Sigmoid colon (tissue), 7 donors: ENCODE measurements at places on chromosomes 2 and 18.

- H3K27me3 ChIP-seq, result no peaks in the 10 kb centered on the region
- H3K36me3 ChIP-seq, result no peaks in the 10 kb centered on the region
- DNase-seq, result no peak
- H3K4me1 ChIP-seq, result no peaks in the 10 kb centered on the region
- no peak overlapping the region for H3K4me3 ChIP-seq
These were observed 28.7 kb upstream of the RPRD1A start for GRCh38 chr18:36095936-36096519.

DNA sequence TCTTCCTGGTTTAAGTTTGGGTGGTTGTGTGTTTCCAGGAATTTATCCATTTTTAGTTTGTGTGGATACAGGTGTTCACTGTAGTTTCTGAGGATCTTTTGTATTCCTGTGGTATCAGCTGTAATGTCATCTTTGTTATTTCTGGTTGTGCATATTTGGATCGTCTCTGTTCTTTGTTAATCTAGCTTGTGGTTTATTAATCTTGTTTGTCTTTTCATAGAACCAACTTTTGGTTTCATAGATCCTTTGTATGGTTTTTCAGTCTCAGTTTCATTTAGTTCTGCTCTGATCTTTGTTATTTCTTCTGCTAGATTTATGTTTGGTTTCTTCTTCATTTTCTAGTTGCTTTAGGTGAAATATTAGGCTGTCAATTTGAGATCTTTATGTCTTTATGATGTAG is 202.4 kb upstream of the ZSWIM2 start:
- no peaks in the 10 kb centered on the region for H3K4me1 ChIP-seq
- H3K36me3 ChIP-seq, result no peaks in the 10 kb centered on the region
- H3K27ac ChIP-seq, result no peak overlapping the region
- H3K27me3 ChIP-seq, result no peaks in the 10 kb centered on the region
- no peak overlapping the region for H3K4me3 ChIP-seq

DNA sequence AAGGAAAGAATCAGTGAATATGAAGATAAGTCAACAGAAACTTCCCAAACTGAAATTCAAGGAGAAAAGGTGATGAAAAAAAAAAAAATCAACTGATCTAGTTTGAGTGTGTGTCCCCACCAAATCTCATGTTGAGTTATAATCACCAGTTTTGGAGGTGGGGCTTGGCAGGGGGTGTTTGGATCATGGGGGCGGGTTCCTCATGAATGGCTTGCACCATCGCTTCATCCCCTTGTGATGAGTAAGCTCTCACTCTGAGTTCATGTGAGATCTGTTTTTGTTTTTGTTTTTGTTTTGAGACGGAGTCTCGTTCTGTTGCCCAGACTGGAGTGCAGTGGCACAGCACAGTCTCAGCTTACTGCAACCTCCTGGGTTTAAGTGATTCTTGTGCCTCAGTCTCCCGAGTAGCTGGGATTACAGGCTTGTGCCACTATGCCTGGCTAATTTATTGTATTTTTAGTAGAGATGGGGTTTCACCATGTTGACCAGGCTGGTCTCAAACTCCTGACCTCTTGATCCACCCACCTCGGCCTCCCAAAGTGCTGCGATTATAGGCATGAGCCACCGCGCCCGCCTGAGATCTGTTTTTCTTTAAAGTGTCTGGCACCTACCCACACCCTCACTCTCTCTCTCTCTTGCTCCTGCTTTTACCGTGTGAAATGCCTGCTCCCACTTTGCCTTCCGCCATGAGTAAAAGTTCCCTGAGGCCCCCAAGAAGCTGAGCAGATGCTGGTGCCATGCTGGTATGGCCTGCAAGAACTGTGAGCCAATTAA is 4.0 kb upstream of the SLC66A2 start:
- peak; percentile 53 for DNase-seq
- H3K27me3 ChIP-seq, result peaks cover 3% of the 10 kb centered on the region
- peaks cover 17% of the 10 kb centered on the region for H3K4me1 ChIP-seq
- no peak overlapping the region for H3K27ac ChIP-seq
- H3K36me3 ChIP-seq, result no peaks in the 10 kb centered on the region

- no peaks in the 10 kb centered on the region for H3K4me1 ChIP-seq
- no peak for DNase-seq
- no peaks in the 10 kb centered on the region for H3K36me3 ChIP-seq
- no peaks in the 10 kb centered on the region for H3K27me3 ChIP-seq
- no peak overlapping the region for H3K27ac ChIP-seq
These were observed 30.8 kb upstream of the GLS start for GRCh38 chr2:190849774-190850173.

DNA sequence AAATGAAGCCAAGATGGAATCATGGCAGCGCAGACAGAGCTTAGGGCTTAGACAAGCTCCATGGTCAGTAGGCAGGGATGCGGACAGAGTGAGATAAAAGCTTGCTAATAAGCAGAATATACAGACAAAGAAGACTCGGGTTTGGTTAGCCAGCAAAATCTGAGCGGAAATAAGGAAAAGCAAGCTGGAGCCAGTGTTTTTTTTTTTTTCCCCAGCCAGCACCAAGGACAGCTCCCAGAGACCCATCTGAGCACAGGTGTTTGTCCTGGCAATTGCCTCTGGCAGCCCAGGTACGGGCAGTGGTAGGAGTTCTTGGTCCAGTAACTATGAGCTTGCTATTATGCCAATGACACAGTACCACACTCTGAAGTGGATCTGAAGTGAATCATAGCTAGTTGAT is 187.6 kb downstream of the ADCYAP1 start:
- no peaks in the 10 kb centered on the region for H3K27me3 ChIP-seq
- H3K4me3 ChIP-seq, result no peak overlapping the region
- no peak overlapping the region for H3K27ac ChIP-seq
- DNase-seq, result no peak
- H3K36me3 ChIP-seq, result no peaks in the 10 kb centered on the region
- no peaks in the 10 kb centered on the region for H3K4me1 ChIP-seq

DNA sequence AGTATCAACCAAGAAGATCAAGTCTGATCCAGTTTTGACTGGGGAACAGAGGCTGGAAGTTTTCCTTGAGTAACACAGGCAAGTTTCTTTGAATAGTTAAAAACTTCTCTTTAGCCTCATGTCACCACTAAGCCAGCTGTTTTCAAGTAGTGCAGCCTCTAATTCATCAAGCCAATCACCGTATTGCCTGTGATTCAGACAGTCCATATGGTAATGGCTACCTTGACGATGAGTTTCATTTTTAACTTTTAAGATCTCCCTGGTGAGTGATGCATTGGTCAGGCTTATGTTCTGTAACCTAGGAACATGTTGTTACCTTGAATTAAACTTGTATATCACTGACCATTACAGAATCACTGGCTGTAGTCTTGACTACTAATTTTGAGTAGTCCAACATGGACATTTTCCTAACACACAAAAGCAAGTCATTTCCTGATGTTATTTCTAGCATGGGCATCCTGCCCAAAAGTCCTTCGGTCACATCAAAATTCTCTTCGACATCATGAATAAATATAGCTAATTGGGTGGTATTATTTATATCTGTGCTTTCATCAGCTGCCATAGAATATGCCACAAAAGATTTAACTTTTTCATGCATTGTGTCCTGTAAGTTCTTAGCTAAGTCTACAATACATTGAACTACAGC is 238.8 kb upstream of the GCFC2 start:
- no peaks in the 10 kb centered on the region for H3K4me1 ChIP-seq
- H3K36me3 ChIP-seq, result no peaks in the 10 kb centered on the region
- DNase-seq, result no peak

DNA sequence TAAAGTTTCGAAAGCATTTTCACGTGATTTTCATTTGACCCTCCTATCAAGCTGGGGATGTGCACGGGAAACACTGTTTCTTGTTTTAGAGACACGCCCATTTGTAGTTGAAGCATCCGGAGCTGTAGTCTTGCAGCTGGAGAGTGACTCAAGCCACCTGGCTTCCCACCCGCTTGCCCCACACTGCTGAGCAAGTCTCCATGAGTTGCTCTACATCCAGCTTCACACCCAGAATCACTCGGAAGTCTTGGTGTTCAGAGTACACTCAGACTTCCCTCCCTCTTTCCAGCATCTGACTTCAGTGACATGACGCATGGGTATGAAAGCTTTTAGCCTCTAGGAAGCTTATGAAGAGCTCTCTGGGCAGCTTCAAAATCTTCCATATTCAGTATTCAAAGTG is 262.4 kb downstream of the NBAS start:
- H3K4me3 ChIP-seq, result no peak overlapping the region
- H3K27ac ChIP-seq, result no peak overlapping the region
- no peaks in the 10 kb centered on the region for H3K27me3 ChIP-seq
- no peaks in the 10 kb centered on the region for H3K36me3 ChIP-seq
- peak; percentile 86 for DNase-seq

DNA sequence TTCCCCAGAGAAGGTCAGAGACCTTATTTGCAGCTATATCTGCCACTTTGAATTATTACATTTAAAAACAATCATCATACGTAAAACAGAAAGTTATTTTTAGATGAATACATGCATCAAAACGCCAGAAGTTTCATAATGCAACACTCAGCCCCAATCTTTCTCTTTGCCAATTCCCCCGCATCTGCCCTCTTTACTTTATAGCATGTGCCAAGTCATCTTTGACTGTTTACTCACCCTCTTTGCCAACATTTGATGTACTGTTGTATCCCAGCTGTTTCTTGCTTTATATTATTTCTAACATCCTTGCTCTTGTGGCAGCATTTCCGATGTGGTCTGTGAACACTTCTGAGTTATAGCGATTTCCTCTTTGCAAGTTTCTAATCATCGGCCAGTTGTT is 86.2 kb downstream of the CRIM1 start:
- H3K36me3 ChIP-seq, result peaks cover 3% of the 10 kb centered on the region
- peak overlapping the region; percentile 86 for H3K27ac ChIP-seq
- H3K4me1 ChIP-seq, result peaks cover 51% of the 10 kb centered on the region
- DNase-seq, result no peak
- no peak overlapping the region for H3K4me3 ChIP-seq

GRCh38 chr18:7945882-7946281 is 378.8 kb downstream of the PTPRM start:
- peak; percentile 69 for DNase-seq
- no peaks in the 10 kb centered on the region for H3K27me3 ChIP-seq
- H3K36me3 ChIP-seq, result no peaks in the 10 kb centered on the region
- H3K4me1 ChIP-seq, result peaks cover 33% of the 10 kb centered on the region
- no peak overlapping the region for H3K4me3 ChIP-seq
- peak overlapping the region; percentile 79 for H3K27ac ChIP-seq

DNA sequence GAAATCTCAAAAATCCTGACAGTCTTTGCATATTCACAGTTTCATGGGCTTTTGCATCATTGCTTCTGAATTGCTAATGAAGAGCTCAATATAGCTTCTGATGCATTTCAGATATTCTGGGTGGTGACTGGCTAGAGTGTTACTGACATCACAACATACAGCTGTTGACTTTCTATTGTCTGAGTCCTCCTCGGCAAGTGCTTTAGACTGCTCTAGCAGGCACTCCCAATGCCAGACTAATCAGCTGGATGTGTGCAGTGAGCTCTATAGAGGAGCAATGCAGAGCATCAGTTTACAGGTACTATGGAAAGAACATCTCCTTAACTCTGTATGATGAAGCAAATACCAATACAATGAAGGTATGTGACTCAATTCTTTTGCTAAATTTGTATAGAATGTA is 54.9 kb downstream of the R3HDM1 start:
- H3K36me3 ChIP-seq, result no peaks in the 10 kb centered on the region
- no peak overlapping the region for H3K4me3 ChIP-seq
- no peak for DNase-seq

GRCh38 chr2:8546612-8547283 is 135.1 kb upstream of the ID2 start:
- no peak overlapping the region for H3K27ac ChIP-seq
- no peaks in the 10 kb centered on the region for H3K36me3 ChIP-seq
- DNase-seq, result peak; percentile 17
- no peak overlapping the region for H3K4me3 ChIP-seq

GRCh38 chr2:8457699-8458502 is 224.0 kb upstream of the ID2 start:
- H3K27me3 ChIP-seq, result peaks cover 3% of the 10 kb centered on the region
- no peaks in the 10 kb centered on the region for H3K36me3 ChIP-seq
- DNase-seq, result peak; percentile 55
- no peak overlapping the region for H3K4me3 ChIP-seq
- no peak overlapping the region for H3K27ac ChIP-seq
- peaks cover 6% of the 10 kb centered on the region for H3K4me1 ChIP-seq

GRCh38 chr2:127415593-127416505 is 2.4 kb upstream of the PROC start:
- H3K4me1 ChIP-seq, result no peaks in the 10 kb centered on the region
- H3K4me3 ChIP-seq, result peak overlapping the region; percentile 45
- H3K36me3 ChIP-seq, result no peaks in the 10 kb centered on the region
- peaks cover 42% of the 10 kb centered on the region for H3K27me3 ChIP-seq

DNA sequence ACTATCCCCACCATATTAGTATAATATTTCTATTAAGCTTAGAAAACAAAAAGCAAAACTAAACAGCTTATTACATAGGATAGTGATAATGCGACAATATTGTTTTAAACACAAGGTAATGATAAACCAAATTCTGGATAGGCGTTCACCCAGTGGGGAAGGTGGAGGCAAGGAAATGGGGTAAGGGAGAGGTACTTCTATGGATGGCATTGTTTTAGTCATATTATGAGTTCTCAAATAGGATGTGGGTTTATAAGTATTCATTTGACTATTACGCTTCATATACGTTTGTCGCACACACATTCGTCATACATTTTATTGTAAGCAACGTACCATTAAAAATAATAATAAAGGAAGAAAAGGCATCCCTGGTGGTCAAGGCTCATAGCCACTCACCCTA is 88.8 kb upstream of the DNMT3A start:
- no peak overlapping the region for H3K4me3 ChIP-seq
- H3K4me1 ChIP-seq, result no peaks in the 10 kb centered on the region
- no peak overlapping the region for H3K27ac ChIP-seq
- DNase-seq, result no peak
- no peaks in the 10 kb centered on the region for H3K27me3 ChIP-seq

GRCh38 chr2:39027421-39027820 is 93.4 kb downstream of the SOS1 start:
- no peak overlapping the region for H3K27ac ChIP-seq
- no peak overlapping the region for H3K4me3 ChIP-seq
- H3K27me3 ChIP-seq, result no peaks in the 10 kb centered on the region
- no peak for DNase-seq

- no peaks in the 10 kb centered on the region for H3K27me3 ChIP-seq
- H3K36me3 ChIP-seq, result no peaks in the 10 kb centered on the region
These were observed 22.3 kb downstream of the M1AP start for GRCh38 chr2:74625658-74626425.

DNA sequence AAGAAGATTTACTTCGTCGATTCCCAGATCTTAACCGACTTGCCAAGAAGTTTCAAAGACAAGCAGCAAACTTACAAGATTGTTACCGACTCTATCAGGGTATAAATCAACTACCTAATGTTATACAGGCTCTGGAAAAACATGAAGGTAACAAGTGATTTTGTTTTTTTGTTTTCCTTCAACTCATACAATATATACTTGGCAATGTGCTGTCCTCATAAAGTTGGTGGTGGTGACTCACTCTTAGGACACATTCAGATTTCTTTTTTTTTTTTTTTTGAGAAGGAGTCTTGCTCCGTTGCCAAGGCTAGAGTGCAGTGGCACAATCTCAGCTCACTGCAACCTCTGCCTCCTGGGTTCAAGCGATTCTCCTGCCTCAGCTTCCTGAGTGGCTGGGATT is 26.8 kb downstream of the MSH2 start:
- no peak overlapping the region for H3K27ac ChIP-seq
- H3K4me1 ChIP-seq, result no peaks in the 10 kb centered on the region
- no peak for DNase-seq

GRCh38 chr2:120014226-120014980 is 1.5 kb downstream of the EPB41L5 start:
- peaks cover 18% of the 10 kb centered on the region for H3K4me1 ChIP-seq
- no peak overlapping the region for H3K4me3 ChIP-seq
- no peak for DNase-seq
- H3K36me3 ChIP-seq, result no peaks in the 10 kb centered on the region

- peaks cover 12% of the 10 kb centered on the region for H3K4me1 ChIP-seq
- H3K27ac ChIP-seq, result peak overlapping the region; percentile 16
These were observed 32.9 kb downstream of the APOB start for GRCh38 chr2:21010813-21011439.
